ENCODE measurements at places on chromosomes 3 and 15. TPM values are rescaled to one million over a fixed set of nuclear protein-coding genes. Genes with fewer than 3 reads are reported as not detected.

DNA sequence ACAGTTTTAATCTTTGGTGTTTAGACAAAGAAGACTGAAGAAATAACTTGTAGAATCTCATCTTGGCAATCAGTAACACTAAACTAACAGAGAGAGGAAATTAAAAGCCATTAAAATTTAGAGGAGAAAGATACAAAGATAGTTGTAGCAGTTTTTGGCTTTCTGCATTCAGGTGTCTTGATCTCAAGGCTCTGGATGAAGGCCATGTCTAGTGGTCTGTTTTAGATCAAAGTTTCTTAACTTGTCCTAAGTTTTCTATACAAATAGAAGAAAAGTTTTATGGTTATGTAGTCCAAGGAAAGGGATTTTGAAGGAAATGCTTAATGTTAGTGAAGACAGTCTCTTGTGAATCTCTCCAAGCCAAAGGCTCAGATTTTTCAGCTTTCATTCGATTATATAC lies 222.9 kb downstream of the BCHE start:
- DNase-seq: no peak

GRCh38 chr3:120451806-120452205 lies 1.0 kb upstream of the FSTL1 start:
- DNase-seq: no peak

GRCh38 chr3:143000528-143000927 lies 842 bp upstream of the U2SURP start:
- DNase-seq: no peak

CAMP gene
- not detected for total RNA-seq

FBXO40 gene
- not detected for total RNA-seq

- DNase-seq: no peak
Measured at GRCh38 chr15:70950953-70951352, 58.3 kb downstream of the LRRC49 start.

SEMA7A gene
- 16.9 TPM for total RNA-seq

DNA sequence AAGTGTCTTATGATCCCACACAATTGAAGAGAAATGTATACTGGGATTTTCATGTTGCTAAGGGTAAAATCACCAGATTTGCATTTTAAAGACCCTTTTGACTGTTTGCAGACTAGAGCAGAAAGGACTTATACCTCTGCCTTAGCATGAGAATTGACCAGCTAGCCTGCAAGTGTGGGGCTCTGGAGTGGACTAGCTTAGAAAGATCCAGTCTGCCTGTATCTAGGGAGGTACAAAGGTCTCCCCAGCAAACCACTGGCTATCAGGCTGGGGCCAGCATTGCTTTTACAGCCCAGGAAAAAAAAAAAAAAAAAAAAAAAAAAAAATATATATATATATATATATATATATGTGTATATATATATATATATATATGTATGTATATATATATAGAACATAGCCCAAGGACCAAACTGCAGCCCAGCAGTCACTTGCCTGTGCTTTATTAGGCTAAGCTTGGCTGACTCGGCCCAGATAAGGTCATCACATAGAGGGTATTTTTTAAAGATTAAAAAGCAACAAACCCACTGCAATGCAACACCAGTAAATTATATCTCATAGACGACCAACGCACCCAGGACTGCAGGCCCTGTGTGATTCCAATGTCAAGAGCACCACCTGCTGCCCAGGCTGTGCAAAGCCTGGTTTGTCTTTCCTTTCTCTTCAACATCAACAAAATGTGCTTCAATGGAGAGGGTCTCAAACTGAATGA lies 63.7 kb downstream of the DCLK3 start:
- peak; percentile 53 for DNase-seq

GRCh38 chr15:88800026-88800425 lies 3.2 kb upstream of the ACAN start:
- no peak for DNase-seq

- no peak for DNase-seq
Measured at GRCh38 chr3:54791501-54792156, 136.2 kb downstream of the LRTM1 start.

RAB6B gene
- 0.68 TPM for total RNA-seq

- no peak for DNase-seq
Measured at GRCh38 chr15:43541785-43542184, 24.4 kb downstream of the MAP1A start.

PLSCR1 gene
- total RNA-seq: 164 TPM

DNA sequence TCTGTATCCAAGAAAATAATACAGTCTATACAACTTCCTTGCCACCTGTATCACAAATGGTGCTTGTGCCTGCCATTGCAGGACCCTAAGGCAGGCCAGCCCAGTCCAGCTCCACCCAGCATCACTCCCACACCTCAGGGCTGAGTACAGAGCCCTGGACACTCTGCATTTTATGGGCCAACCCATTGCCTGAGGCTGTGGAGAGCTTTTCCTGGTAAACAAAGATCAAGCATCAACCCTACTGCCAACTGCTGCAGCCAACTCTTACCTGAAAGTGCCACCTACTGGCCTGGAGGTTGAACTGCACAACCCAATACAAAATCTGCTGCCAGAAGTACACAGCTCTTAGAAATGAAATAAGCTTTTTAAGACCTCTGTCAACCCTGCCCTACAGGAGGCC lies 1082.2 kb downstream of the NAALADL2 start:
- DNase-seq: no peak

RAD18 gene
- total RNA-seq: 37.2 TPM

- no peak for DNase-seq
Measured at GRCh38 chr15:72840114-72840513, 56.6 kb upstream of the ADPGK start.

DNA sequence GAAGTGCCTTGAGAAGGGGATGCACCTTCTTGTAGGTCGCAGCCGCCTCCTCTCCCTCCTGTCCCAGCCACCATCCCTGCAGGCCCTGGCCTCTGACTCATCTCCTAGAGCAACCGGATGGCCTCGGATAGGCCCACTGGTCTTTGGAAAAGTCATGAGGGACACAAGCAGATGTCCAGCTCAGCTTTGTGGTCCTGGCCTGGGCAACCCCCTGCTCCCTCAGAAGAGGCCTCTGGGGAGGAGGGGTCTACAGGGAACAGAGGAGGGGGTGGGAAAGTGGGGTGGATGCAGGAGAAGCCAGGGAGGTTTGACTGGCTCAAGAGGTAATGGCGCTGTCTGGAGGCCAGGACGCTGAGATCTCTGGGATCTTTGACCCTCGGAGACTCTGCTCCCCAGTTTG lies 259.2 kb upstream of the TLE3 start:
- peak; percentile 3 for DNase-seq

- no peak for DNase-seq
Measured at GRCh38 chr3:151446002-151446340, 14.9 kb downstream of the IGSF10 start.

GOLGA8T gene
- 0.94 TPM for total RNA-seq

DNA sequence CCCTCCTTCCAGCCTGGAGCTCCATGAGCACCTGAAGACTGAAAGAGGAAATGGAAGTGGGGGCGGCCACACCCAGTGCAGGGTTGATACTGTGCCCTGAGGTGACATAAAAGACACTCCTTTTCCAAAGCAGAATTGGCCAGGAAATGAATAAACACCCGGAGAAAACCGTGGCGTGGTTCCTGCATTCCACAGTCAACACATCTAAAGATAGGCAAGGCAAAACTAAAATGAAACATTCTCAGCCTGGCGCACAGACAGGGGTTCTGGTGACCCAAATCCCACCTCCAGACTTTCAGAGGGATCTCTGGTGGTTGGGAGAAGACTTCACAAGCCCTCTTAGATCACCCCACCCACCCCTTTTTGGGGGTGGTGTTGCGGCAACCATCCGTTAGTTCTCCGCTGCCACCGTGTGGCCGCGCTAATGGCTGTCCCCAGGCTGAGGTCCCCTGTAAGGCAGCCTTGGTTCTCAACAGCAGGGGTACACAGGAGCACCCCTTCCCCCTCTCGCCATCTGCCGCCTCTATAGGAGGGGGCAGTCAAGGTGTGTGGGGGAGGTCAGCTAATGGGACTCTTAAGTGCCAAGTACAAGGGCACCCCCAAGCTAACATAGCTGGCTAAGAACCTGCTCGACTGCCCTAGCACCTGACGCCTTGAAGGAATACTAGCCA lies 2.5 kb upstream of the MST1R start:
- peak; percentile 69 for DNase-seq

TRPC1 gene
- 0.45 TPM for total RNA-seq

- no peak for DNase-seq
Measured at GRCh38 chr3:172931746-172932285, 181.3 kb downstream of the ECT2 start.

ZNF619 gene
- total RNA-seq: 8.5 TPM

GDPGP1 gene
- total RNA-seq: 12.1 TPM

DNA sequence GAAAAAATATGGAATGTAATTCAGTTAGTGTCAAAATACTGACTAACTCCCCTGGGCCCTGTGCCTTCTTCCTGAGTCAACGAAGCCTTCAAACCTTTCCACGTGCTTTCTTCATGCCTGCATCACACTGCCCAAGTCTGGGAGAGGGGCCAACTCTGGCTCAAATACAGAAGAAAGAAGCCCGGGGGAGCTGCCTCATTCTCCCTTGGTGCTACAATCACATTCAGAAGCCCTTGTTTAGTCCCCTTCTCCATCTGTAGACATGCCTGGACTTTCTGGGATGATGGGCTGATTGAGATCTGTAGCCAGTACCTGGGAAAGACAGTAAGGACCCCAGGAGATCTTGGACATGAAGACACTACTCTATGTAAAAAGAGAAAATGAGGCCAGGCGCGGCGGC lies 77.8 kb upstream of the GSK3B start:
- no peak for DNase-seq

DNA sequence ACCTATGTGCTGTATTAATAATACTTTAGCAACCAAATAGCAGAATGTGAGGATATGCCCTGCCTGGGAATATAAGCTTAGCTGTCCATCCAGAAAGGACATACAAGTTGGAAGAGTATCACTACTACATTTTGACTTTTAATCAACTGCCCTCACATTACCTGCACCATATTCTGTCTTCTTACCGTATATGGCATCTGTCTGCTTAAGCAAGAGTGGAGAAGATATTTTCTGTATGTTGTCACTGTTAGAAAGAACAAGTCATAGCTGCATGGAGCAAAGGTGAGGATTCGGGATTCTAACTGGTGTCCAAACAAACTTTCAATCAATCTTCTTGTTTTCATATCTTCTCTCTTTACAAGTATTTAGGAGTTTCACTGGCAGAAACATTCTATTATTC lies 929.5 kb upstream of the ROBO1 start:
- DNase-seq: no peak

DNA sequence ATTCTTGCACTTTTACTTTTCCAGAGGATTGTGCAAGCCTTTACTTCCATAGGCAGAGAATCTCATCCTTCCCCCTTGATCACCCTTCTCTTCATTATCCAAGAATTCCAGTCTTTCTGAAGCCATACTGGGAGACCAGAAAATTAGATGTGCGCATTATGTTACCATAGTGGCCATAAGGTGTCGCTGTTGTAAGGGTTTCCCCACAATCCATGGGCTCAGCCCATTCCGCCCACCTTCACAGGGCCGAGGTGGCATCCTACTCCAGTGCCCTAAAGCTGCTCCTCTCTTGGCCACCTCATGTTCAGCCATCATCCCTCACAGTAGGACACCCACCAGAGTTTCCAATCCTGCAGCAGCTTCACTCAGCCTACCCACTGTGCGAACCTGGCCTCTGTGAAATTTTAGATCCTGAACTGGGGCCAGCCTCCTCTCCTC lies 35.0 kb downstream of the CTSH start:
- DNase-seq: peak; percentile 42

GRCh38 chr15:88982304-88982945 lies 69.2 kb upstream of the MFGE8 start:
- DNase-seq: no peak

GRCh38 chr3:188339410-188340295 lies 185.7 kb downstream of the LPP start:
- peak; percentile 49 for DNase-seq

GRCh38 chr3:130748467-130748861 lies 1.8 kb upstream of the PIK3R4 start:
- DNase-seq: no peak

GRCh38 chr3:183515968-183516851 lies 39.3 kb downstream of the KLHL6 start:
- DNase-seq: peak; percentile 82

DNA sequence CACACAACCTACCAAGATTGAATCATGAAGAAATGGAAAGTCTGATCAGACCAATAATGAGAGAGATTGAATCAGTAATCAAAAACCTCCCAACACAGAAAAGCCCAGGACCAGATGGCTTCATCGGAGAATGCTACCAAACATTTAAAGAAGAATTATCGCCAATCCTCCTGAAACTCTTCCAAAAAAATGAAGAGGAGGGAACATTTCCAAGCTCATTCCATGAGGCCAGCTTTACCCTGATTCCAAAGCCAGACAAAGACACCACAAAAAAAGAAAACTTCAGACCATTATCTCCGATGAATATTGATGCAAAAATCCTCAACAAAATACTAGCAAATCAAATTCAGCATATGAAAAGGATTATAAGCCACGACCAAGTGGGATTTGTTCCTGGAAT lies 94.1 kb downstream of the SENP2 start:
- no peak for DNase-seq

PLSCR2 gene
- total RNA-seq: not detected

DNA sequence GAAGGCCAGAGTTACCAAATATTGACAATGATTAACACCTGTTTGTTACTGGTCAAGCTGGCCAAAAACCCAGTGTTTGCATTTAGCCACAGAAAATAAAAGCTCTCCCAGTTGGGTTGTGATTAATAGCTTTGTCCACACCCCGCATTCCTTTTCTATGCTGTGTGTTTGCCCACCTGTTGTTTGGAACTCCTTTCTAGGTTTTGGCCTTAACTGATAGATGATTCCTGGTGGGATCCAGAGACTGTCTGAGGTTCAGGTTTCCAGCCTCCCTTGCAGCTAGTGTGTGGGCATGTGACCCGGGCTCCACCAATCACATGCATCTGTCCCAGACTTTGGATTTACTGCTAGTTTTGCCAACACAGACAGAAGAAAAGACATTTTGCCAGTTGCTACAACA lies 83.8 kb downstream of the PTPRG start:
- no peak for DNase-seq

GRCh38 chr3:184399410-184399809 lies 19.6 kb downstream of the CHRD start:
- DNase-seq: no peak

GRCh38 chr3:18635215-18635614 lies 210.1 kb upstream of the SATB1 start:
- no peak for DNase-seq

- DNase-seq: peak; percentile 62
Measured at GRCh38 chr3:161406594-161407555, 35.6 kb upstream of the SPTSSB start.

- DNase-seq: no peak
Measured at GRCh38 chr3:23940775-23941174, 4.3 kb upstream of the NR1D2 start.

DUOXA2 gene
- total RNA-seq: not detected

ELL3 gene
- total RNA-seq: 4.4 TPM

GRCh38 chr15:34620142-34620541 lies 36.7 kb upstream of the GOLGA8B start:
- no peak for DNase-seq

GRCh38 chr3:77539677-77540076 lies 499.8 kb downstream of the ROBO2 start:
- no peak for DNase-seq

- no peak for DNase-seq
Measured at GRCh38 chr3:119297169-119297568, 3.0 kb downstream of the ARHGAP31 start.
